ENCODE measurements at places on chromosomes 2 and 18.

GRCh38 chr2:38631976-38632375 is 29.2 kb upstream of the HNRNPLL start:
- DNase-seq = no peak

- no peak for DNase-seq
Observed at GRCh38 chr2:24077535-24077877, 1.4 kb upstream of the SF3B6 start.

- peak; percentile 78 for DNase-seq
Observed at GRCh38 chr18:11937874-11938478, 29.9 kb upstream of the MPPE1 start.

- peak; percentile 90 for DNase-seq
Observed at GRCh38 chr2:200742426-200742825, 69.3 kb upstream of the BZW1 start.

- DNase-seq = no peak
Observed at GRCh38 chr2:184302506-184302905, 295.8 kb upstream of the ZNF804A start.

DNA sequence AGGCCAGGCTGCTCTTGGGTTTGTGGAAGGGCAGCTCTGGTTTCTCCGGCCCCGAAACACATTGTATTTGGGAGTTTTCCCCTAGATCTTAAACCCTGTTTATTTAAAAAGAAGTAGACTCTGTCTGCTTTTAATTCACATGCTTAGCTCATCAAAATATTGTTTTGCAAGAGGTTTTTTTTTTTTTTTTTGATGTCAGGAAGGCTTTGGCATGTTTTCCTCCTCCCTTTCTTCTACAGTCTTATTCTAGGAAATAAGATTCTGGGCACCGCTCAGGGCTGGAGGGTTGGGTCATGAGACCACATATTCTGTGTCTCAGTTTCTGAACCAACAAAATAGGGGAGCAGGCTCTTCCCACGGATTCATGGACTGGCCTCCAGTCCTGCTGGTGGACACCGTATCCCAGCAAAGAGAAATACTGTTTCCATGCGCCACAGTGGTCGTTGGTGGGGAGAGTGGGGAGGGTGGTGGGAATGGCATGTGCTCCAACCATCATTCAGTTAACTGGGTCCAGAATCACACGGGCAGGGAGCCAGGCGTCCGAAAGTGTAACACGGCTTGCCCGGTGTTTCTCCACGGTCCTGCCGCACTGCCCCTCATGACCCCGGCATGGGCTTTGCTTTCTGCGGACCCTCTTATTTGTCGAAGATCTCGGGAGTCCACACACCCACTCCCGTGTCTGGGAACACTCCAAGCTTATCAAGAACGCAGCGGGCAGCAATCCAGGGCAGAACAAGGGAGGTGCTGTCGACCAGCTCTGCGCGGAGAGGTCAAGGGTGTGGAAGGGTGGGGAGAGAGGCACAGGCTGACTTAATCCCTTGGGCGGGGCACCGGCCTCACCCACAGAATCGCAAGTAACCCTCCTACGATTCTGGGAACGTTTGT is 176.7 kb downstream of the GLI2 start:
- DNase-seq = peak; percentile 76

DNA sequence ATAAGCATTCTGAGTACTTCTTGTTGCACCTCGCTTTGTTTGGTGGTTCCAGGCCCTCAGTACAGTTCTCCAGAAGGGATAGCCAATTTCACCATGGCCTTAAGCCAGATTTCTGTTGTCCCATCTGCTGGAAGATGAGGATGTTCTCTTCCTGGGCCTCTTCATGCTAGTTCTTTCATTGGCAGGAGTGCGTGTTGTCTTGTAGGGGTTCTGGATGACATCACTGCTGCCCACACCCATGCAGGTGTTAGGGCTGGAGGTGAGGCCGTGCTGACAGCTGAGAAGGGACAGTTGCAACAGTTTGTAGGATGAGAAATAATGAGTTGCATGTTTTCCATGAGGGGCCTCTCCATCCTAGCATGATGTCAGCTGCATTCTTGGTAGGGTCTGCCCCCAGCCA is 142.9 kb downstream of the LDLRAD4 start:
- DNase-seq = no peak

GRCh38 chr18:7038330-7038851 is 79.2 kb downstream of the LAMA1 start:
- DNase-seq = peak; percentile 86

DNA sequence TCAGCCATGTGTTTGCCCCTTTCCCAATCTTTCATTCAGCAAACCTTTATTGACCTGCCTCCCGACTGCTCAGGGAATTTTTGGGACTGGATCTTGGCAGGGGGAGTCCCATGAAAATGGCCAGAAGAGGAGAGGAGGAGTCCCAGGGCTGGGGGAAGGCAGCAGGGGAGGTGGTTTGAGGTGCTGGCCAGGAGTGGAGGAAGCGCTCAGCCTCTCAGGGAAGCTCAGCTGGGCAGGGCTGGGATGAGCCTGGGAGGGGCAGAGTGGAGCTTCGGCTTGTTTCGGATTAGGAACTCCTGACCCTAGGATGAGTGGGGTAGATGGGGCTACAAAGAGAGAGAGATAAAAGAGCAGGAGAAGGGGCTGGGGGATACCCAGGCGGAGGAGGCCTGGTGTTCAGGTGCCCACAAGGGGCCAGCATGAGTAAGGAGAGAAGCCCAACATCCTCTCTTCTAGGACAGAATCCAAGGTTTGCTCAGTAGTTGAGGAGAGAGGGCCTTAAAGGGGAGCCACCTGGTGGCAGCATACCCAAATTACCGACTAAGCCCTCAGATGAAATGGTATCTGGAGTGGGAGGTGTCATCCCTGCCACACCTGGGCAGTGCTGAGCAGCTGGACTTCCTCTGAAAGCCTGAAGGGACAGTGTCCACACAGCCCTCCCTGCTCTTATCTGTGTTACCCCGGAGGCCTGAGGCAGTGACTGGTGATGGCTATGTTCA is 91.1 kb downstream of the INHBB start:
- DNase-seq = peak; percentile 51

GRCh38 chr2:190465060-190465459 is 56.9 kb downstream of the MFSD6 start:
- DNase-seq = no peak

DNA sequence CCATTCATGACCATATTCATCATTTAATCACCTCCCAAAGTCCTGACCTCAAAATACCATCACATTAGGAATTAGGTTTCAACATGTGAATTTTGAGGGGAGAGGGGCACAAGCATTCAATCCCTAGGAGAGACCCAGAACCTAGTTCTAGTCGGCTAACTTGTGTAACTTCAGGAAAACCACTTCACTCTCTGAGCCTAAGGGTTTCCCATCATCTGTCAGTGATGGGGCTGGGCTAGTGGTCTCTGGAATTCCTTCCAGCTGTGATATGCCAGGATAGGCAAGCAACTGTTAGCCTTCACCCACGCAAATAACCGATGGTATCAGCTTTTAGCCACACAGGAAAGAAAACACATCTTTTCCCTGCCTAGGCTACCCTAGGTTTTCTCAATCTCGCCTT is 52.5 kb upstream of the MEX3C start:
- no peak for DNase-seq

DNA sequence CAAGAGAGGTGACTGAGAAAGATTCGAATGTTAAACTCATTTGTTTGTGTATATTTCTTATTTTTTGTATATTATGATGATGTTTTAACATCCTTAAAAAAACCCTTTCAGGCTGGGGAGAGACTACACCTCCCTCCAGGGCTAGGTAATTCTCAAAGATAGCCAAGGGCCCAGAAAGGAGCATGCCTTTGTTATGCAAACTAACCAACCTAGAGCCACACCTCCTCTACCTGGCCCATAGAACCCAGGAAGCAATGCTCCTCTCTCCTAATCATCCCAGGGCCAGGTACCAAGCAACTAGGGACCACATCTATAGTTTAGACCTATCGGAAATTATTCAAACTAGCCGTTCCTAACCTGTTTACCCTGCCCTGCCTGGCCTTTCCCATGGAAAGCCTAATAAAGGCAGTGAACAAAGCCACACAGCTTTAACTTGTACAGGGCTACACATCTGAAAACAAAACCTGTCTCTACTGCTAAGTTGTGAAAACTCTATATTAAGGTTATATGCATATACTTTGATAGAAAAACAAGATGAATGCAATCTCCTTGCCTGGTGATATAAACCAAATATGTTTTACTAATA is 79.7 kb downstream of the COLEC12 start:
- no peak for DNase-seq

- DNase-seq = no peak
Observed at GRCh38 chr2:207722773-207723424, 11.5 kb downstream of the CCNYL1 start.

DNA sequence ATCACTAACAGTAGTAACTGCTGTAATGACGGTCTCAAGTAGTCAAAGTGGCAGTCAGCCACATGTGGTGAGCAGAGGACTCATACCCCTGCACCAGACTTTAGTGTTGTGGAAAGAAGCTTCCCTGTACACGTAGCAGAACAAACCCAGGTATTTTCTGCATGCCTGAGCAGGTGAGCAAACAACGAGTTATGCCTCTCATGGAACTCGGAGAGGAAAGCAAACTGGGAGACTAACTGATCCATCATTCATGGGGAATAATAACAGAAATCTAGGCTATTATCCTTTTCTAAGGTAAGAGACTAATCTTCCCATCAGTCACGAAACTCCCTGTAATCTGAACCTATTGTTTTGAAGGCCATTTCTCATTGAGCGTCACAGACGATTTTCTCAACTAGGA is 1495.2 kb upstream of the NXPH2 start:
- DNase-seq = no peak

DNA sequence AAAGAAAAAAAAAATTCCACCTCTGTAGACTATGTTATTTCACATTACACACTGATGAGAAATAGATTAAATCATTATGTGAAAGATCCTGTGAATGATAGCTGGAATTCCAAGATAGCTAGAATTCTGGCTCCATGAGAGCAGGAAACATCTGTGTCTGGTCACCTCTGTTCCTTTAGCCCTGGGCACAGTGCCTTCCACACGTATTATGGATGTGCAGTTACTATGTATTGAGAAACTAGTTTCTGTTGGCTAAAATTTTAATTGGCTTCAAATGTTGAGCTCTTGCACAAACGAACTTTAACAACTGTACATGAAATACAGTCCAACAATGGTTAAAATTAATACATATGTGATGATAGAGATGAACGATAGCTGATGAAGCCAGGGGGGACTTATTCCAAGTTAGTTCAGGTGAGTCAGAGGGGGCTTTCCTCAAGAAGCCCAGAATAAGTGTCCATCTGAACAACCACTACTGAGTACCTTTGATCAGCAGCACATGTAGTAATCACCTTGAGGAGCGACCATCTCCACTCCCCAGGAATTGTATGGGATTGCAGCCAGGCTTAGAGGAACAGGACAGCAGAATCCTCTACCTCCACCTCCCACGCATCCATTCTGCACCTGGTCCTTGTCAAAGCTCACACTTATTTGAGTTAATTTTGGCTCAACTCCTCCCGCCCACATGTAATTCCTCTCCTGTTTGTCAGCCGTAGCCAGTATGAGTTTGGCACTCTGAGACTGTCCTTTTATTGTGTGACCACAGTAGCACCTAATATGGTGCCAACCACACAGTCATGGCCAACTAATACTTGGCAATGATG is 68.6 kb downstream of the NABP1 start:
- peak; percentile 74 for DNase-seq

DNA sequence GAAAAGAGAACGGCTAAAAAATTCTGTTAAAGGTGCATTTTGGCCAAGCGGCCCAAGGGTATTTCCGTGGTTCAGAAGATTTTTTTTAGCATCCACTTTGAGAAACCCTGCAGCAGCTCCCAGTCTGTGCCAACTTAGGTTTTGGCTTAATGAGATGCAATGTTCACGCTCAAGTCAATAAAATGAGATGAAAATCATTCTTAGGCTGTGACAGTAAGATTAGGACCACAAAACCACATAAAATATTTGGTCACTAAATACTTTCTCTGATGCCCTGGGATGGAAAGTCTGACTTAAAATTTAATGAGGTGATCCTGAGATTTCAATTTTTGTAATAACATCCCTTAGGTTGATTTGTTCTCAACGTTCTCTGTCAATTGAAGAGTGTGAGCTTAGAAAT is 74.2 kb upstream of the FHL2 start:
- DNase-seq = no peak

DNA sequence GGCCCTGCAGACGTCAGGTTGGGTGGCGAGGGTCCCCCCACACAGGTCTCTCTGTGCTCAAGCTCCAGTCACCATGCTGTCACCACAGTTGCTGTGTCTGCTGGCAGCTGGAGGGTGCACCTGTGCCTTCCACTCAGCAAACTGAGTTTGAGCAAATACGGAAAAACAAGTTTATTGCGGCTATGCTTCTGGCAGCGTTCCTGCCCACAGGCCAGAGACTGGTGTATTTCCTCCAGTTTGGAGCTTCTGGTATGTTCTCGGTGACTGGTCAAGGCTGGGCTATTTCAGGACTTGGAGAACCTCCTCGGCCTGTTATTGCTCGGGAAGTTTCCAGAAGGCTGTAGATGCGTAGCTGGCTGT is 132.6 kb downstream of the SEPTIN10 start:
- no peak for DNase-seq

DNA sequence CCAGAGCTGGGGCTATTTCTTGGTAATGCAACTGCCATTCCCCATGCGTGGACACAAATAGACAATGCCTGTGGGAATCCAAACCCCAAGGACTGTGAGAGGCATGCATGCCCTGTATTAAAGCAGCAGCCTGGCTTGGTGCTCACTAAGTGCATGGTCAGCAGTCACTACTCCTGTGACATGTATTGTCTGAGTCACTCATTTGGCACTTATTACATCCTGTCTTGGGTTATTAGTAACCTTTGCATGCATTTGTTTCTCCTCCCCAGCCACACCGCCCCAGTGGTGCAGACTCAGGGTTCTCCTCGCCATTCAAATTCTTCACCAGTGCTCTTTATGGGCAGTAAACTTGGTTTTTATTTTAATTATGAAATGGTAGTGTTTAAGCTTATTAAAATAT is 30.2 kb downstream of the PRKCE start:
- DNase-seq = peak; percentile 86

DNA sequence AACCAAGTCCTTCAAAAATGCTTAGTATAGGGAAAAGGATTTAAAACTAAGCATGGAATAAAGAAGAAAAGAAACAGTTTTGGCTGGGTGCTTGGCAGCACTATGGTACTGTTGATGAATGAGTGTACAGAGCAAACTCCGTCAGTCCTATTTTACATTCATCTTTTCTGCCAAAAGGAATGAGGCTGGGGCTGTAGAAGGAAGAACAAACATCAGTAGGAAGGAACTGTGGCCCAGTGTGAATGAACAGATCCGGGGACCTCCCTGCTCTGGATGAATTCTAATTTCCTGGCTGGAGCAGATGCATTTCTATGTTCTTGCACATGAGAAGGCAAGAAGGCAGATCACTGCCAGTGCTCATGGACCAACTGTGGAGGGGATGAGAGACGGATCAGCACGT is 474.0 kb upstream of the MEIS1 start:
- DNase-seq = no peak

DNA sequence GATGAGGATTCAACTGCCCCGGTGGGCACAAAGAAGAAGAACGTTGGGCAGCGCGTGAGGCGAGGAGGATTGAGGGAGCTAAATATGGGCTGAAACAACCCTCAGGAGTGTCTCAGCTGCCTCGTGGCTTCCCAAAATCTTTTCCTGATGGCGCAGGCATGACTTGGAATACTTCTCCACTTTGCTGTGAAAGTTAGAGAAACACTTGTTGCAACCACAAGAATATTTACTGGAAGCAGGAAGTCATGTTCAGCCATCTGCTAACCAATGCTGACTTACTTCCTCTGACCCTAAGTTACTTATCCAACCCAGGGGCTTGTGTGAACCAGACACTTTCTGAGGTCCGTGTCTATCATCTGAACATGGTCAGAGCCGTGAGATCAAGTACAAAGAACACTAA is 148.8 kb downstream of the ARL4C start:
- DNase-seq = peak; percentile 48
